ENCODE measurements at places on chromosomes 3 and 15.

- DNase-seq: no peak
Measured at GRCh38 chr3:119826711-119827608, 45.1 kb downstream of the NR1I2 start.

- DNase-seq: no peak
Measured at GRCh38 chr3:100149713-100150415, 35.6 kb upstream of the FILIP1L start.

GRCh38 chr3:188881954-188882641, 289.7 kb upstream of the TPRG1 start:
- no peak for DNase-seq

DNA sequence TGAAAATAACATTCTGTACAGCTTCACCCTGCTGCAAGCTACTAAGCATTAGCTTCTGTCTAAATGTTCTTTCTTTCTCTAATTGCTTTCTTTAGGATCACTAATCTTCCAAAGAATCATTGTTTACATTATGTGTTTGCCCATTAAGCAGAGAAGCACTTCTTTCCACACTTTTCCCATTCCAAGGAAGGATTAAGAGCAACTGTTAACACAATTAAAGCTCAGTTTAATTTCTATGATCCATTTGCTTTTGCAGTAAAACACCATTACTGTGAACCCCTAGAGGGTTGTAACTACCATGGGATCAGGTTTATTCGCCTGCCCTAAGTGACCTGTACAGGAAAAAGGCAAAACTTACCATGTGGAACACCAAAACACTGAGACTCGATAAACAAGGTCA, 125.8 kb upstream of the ZNF385D start:
- no peak for DNase-seq

- no peak for DNase-seq
Measured at GRCh38 chr15:31332020-31332680, 5.5 kb downstream of the KLF13 start.

DNA sequence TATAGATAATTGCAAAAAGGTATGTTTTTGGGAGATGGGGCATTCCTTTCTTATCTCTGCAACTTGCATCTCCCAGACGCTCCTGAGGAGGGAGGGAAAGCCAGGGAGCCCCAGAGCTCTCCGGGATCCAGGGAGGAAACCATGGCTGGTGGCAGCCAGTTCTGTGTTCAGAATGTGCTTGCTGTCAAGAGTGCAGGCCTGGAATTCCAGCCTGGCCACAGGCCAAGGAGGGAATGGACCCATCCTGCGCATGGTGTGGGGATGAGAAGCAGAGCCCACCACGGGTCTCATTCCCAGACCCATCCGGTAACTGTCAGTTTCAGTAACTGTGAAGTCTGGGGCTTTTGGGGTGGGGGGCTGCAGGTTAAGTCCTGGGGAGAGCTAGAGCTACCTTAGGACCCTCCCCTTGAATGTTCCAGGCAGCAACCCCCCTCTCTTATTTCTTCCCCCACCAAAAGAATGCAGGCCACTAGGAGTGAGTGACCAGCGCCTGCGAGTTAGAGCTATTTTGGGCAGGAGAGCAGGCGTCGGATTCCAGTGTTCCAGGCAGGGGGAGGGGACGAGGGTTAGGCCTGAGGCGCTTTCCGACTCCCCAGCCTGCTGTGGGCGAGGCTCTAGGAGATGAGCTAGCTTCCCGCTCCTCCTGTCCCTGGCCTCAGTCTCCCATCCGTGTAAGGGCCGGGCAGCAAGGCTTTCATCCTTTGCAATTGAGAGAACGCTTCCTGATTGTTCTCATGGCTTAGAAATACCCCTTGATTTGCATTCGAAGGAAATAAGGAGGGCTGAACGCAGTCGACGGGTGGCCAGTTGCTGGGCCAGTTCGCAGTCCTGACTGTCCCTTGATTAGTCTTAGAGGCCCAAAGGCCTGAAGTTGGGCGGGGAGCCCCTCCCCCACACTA, 781 bp upstream of the DAG1 start:
- no peak for DNase-seq

DNA sequence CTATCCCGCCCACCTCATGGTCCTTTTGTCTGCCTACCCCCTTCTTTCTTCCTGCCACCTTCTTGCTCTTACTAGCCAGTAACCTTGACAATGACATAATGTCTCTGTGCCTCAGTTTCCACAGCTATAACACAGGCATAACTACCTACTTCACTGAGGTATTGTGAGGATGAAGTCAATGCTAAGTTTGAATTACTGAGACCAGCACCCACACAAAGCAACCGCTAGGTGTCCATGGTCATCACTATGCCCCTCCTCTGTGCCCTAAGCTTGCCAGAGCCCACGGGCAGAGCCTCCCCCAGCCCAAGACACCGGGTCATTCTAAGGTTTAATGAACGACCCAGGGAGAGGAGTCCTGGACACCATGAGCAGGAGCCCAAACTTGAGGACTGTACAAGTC, 101.6 kb downstream of the OXNAD1 start:
- no peak for DNase-seq

GRCh38 chr15:38707802-38708671, 143.4 kb upstream of the RASGRP1 start:
- peak; percentile 25 for DNase-seq

GRCh38 chr15:88648357-88649214, 9.8 kb downstream of the ISG20 start:
- DNase-seq: peak; percentile 9

DNA sequence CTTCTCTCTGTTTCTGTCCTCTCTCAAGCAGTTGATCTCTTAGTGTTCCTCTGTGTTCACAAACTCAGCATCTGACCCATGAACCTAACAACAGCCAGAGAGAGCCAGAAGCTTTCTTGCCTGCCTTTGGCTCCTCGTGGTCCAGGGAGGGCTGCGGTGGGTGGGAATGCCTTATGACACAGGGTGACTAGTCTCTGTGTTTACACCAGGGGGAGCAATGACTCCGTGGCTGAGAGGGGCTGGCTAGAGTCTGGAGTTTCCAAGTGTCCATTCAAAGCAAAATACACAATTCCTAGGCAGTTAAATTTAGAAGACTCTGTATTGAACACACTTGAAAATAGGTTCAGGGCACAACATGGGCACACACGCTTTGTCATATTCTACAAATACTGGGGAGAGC, 370.0 kb upstream of the FRG2C start:
- no peak for DNase-seq

Measured in central memory CD8-positive, alpha-beta T cell (primary cell).